ENCODE measurements at places on chromosomes 5 and 9. TPM values are rescaled to one million over a fixed set of nuclear protein-coding genes. Genes with fewer than 3 reads are reported as not detected.

DNA sequence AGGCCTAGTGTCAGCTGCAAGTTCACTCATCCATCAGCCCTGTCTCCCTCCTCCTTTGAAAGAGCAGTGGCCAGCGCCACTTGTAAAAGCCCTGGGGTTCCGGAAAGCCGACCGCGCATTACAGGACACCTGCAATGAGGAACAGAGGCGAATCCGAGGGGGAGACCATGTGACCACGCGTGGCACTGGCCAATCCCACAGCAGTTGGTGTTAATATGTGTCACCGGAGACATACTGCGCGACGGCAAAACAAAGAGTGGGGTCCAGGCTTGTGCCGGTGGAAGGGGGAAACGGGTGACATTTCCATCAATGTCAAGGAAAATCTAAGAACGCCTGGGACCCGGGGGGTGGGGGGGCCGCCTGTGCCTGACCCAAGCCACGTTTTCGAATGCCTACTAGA lies 480.8 kb downstream of the SPATA31A7 start:
- H3K4me3 ChIP-seq = no peak overlapping the region
- H3K4me1 ChIP-seq = no peaks in the 10 kb centered on the region
- H3K27me3 ChIP-seq = no peaks in the 10 kb centered on the region
- no peaks in the 10 kb centered on the region for H3K36me3 ChIP-seq
- H3K27ac ChIP-seq = no peak overlapping the region

DNA sequence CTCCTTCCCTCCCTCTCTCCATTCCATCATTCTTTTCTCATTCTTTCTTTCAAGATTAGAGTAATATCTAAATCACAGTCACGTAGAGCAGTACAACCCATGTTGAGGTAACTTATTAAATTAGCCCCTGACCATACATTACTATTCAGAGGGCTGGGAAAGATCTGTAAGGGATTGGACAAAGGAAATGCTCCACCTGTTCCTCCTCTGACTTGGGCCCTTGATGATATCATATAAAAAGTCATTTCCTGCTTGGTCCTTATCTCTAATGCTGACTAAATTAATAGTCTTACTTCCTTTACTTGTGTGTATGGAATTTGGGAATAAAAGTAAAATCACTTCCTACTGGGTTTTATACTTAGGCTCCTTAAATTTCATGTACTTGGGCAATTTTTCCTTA lies 40.8 kb downstream of the SNX18 start:
- H3K27ac ChIP-seq = no peak overlapping the region
- H3K4me3 ChIP-seq = no peak overlapping the region
- no peaks in the 10 kb centered on the region for H3K4me1 ChIP-seq
- no peaks in the 10 kb centered on the region for H3K27me3 ChIP-seq
- no peaks in the 10 kb centered on the region for H3K36me3 ChIP-seq

DNA sequence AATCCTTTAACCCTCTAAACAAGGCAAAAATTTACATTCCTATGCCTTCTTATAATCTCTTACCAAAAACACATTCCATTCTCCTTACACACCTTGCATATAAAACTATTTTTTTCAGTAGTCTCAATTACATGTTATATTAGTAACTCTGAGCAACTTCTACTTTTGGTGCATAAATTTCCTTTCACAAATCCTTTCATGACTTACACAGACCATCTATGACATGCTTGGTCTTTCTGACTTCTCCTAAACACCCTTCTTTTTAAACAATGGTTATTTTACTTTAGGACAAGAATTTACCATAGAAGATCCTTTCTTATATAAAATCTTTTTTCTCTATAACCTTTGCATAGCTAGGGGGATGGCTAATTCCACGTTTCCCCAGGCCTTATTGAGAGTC lies 208.0 kb upstream of the ARRDC3 start:
- DNase-seq = no peak
- H3K4me1 ChIP-seq = no peaks in the 10 kb centered on the region
- H3K4me3 ChIP-seq = no peak overlapping the region
- no peak overlapping the region for H3K27ac ChIP-seq

GRCh38 chr9:135744333-135745070 lies 42.5 kb downstream of the KCNT1 start:
- no peaks in the 10 kb centered on the region for H3K36me3 ChIP-seq
- H3K27ac ChIP-seq = no peak overlapping the region
- no peaks in the 10 kb centered on the region for H3K4me1 ChIP-seq
- no peak overlapping the region for H3K4me3 ChIP-seq
- no peak for DNase-seq

DNA sequence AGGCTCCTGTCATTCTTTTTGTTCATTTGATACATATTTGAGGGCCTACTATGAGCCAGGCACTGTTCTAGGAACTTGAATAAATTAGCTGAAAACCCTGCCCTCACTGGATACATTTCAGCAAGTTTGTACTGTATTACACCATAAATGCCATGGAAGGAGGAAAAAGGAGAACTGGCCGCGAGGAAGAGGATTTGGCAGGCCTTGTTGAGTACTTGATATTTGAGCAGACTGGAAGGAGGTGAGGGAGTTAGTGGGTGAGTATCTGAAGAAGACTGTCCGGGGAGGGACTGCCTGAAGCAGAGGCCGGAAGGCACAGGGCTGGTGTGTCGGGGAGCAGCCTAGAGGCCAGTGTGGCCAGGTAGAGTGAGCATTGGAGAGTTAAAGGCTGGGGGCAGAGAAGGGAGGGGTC lies 4.5 kb downstream of the SNX30 start:
- no peak overlapping the region for H3K4me3 ChIP-seq
- H3K27me3 ChIP-seq = no peaks in the 10 kb centered on the region
- H3K4me1 ChIP-seq = peaks cover 59% of the 10 kb centered on the region
- peak overlapping the region; percentile 67 for H3K27ac ChIP-seq
- H3K36me3 ChIP-seq = no peaks in the 10 kb centered on the region
- no peak for DNase-seq

DNA sequence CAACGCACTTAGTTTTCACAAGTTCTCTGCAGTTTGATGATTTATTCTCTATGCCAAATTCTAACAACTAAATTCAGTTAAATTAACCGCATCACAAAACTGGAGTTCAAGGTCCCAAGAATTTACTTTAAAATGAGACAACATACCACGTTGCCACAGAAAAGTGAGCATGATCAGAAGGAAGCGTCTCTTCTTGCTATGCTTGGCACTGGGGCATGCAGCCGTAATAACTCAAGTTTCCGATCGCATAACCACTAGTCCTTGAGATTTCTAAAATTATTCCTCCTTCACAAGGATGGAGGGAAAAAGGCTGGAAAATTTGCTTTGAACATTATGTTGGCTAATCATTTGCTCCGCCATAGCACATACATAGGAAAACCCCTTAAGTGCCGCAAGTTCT lies 13.9 kb downstream of the NFIB start:
- H3K4me1 ChIP-seq = peaks cover 63% of the 10 kb centered on the region
- no peak overlapping the region for H3K27ac ChIP-seq
- peaks cover 5% of the 10 kb centered on the region for H3K36me3 ChIP-seq
- no peaks in the 10 kb centered on the region for H3K27me3 ChIP-seq
- no peak for DNase-seq
- H3K4me3 ChIP-seq = no peak overlapping the region

DNA sequence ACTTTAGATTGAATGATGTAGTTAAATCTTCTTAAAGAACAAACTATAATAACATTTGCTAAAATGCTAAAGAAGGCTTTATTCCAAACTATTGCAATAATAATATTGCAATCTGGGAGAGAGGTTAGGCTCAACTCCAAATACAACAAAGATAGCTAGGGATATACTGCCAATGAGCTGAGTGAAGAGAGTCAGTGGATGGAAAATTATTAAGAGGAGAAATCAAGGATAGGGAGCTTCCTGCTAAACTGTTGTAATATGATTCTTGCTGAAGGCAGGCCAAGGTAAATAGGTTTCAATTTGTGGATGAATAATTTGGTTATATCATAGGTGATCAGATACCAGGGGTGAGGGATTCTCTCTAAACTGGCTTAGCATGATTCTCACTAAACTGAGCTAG lies 1651.5 kb downstream of the EFNA5 start:
- H3K4me1 ChIP-seq = no peaks in the 10 kb centered on the region
- H3K36me3 ChIP-seq = no peaks in the 10 kb centered on the region
- H3K4me3 ChIP-seq = no peak overlapping the region
- no peaks in the 10 kb centered on the region for H3K27me3 ChIP-seq

The SLC6A7 gene
- not detected for total RNA-seq

All from esophagus muscularis mucosa (tissue), 4 donors.